ENCODE measurements at places on chromosomes 12 and 14.

DNA sequence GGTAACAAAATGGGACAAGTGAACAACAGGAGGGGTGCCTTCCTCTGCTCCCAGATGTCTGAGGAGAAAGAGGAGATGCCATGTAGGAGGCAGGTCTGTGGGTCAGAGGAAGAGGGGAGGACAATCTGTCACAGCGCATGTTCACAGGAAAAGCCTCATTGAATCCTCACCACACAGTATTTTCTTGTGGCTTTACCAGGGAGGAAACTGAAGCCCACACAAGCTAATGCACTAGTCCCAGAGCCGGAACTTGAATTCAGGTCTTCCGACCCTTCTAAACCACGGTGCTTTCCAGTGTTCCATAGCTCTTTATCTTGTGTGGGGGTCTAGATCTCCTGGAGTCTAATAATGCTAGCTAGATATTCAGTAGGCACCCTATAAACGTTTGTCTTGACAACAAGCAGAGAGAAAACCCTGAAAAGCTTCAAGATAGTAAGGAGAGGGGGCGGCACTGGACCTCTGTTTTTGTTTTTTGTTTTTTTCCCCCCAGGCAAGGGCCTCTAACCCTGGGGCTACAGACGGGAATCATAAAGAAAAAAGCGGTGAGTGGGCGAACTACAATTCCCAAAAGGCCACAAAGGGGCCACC lies 371 bp upstream of the SHMT2 start:
- no peak for DNase-seq

DNA sequence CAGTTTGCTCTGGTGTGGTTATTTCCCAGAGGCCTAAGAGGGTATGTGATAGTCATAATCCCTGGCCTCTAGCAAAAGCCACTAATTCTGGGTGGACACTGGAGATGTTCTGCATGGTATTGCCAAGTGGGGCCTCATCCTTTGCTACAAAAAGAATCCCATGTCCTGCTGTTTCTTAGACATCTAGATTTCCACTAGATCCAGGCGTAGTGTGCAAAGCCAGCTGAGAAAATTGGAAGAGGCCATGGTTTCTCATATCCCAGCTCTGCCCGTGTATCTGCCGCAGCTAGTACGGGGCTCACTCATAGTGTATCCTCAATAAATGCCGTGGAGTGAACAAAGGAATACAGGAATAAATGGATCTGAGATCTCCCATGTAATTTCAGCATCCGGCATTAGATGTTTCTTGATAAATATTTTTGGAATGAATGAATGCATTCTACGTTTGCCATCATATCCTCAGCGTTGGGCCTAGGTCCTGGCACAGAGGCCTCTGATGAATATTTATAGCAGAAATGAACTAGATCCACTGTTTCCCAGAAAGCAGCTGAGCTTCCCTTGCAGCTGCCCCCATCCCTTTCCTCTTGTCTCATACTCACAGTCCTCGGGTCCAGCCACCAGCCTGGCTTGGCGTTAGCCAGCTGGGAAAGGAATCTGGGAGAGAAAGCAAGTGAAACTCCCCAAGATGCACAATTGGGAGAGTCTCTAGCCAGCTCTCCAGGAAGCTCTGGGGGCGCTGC lies 76.3 kb upstream of the NOS1 start:
- DNase-seq = no peak

DNA sequence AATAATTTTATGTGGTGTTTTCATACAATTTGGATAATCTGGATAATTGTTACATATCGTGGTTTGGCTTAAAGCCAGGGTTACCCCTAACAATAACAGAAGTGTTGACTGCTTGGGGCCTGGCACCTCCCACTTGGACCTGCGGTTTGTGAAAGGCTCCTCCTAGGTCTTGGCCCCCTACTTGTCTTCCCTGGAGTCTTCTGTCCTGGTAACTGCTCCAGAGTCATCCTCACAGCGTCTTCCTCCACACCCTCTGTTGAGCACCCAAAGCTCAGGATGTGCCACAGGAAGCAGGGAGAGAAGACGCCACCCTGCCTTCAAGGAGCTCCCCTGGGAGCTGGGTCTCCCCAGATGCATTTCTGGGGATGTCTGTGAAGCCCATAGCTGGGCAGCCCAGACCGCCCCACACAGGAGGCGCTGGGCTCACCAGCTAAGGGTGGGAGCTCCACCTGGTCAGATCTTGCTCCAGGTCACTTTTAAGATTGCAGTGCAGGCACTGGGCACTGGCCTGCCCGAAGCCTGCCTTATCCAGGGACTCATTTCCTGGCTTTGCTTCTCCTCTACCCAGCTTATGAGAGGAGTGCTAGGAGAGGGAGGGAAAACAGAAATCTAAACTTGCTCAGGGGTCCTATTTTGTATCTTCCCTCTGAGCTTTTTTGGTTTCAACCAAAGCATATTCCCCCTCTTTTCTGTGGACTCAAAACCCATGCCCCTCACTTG lies 98.2 kb downstream of the ZFP36L1 start:
- no peak for DNase-seq

DNA sequence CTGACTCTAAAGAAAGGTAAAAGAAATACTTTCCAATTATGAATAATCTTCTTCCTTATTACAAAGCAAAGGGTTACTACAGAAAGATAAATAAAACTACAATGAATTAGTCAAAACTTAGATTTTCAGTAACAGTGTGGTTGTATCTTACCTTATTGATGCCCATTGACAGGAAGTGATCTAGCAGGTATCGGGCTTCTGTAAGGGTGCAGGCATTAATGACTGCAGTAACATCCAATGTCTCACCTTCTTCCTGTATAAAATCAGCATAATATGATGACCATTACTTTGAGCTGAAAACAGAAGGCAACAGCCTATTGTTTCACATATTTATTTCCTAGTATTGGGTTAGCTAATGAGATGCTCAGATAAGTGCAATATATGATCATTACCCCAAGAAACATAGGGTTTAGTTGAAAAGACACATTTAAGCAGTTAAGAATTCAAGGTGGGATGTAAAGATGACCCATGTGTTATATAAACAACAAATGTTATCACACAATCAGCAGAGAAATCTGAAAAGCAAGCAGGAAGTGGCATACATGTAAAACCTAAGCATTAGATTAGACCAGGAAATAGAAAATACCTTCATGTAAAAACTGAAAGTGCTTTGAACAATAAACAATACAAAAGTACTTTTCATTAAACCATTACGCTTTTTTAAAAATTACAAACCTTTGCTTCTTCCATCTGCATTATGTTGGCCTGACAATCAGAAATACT lies 111.2 kb downstream of the KIF21A start:
- no peak for DNase-seq

DNA sequence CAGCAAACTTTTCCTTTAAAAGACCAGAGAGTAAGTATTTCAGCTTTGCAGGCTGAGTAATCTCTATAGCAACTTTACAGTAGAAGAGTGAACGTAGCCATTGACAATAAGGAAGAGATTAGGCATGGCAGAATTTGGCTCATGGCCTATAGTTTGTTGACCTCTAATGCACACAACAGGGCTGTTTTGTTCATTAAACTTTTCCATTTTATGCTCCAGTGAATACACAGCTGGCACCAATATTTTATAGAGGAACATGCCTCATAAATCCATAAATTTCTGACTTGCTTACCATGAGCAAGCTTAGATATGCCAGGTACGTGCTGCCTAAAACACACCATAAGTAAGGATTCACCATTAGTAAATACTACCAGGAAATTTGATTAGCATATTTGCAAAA lies 609.0 kb upstream of the STXBP6 start:
- DNase-seq = no peak

DNA sequence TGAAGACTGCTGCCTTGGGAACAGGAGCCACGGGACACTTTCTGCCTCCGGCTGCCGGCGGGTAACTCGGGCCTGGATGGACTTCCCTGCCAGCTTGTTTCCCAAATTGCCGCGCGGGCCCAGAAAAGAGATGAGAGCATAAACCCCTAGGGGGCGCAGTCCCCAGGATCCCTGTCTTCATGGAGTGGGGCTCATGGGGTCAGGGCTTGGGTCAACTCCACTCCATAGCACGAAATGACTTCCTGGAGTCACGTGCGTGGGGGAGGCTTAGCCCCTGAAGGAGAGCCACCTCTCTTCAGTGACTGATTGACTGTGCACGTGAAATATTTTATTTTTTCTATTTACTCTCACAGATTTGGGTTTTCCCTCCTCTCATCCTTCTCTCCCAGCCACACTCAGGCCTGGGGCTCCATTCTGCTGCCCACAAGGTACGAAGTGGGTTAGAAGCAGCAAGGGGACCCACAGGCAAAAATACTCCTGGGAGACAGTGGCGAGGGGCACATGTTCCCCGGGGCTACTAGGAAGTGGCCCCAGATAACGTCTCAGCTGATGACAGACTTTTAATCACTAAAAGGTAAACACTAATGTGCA lies 10.0 kb downstream of the PGF start:
- DNase-seq = peak; percentile 84

DNA sequence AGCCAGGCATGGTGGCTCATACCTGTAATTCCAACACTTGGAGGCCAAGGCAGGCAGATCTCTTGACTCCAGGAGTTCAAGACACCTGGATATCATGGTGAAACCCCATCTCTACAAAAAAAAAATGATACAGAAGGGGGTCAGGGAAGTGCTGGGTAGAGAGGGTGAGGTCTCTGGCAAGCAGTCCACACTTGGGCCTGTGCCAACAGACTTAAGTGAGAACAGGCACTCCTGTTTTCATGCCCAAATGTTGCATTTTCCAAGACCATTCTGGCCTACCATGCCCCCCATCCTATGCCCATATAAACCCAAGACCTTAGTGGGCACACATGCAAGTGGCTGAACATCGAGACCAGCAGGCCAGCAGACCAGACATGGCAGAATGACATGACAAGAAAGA lies 16.0 kb upstream of the CMAS start:
- DNase-seq = no peak

GRCh38 chr14:101707068-101707842 lies 54.3 kb upstream of the PPP2R5C start:
- DNase-seq = peak; percentile 77

DNA sequence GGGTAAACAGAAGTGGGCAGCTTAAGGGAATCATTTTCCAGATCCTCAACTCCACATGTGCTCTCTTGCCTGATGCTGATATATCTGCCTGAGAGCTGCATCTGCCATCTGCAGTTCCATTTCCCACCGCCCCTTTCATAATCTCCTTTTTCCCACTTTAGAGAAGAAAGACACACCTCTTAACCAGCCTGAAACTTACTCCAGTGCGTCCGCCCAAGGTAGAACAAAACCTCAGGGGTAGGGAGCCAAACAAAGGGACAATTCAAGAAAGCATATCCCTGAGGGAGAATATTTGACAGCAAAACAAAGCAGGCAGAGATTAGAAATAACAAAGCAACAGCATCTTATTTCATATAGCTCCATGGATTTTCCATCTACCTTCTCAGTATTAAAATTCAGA lies 4.3 kb downstream of the MDM1 start:
- no peak for DNase-seq

DNA sequence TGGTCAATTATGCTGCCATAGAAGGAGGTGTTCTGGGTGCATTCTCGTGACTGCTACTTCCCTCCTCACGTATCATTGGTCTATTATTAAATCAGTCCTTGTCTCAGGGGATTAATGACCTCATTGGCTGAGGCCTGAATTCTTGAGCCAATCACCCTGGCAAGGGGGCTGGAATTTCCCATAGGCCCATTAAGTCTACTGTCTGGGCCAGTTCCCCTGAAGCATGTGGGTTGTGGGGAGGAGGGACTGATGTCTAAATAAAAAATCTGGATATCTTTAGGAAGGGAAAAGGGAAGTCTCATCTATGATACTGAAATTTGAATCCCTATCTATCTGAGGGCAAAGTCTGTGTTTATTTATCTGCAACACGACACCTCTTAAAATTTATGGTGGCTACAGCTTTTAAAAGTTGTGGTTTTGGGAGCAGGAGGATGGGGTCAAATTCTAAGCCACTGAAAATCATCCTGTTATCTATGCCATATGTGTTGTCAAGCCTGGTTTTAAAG lies 71.9 kb downstream of the DYRK2 start:
- DNase-seq = peak; percentile 12

GRCh38 chr14:89348722-89349121 lies 68.3 kb downstream of the FOXN3 start:
- DNase-seq = no peak

GRCh38 chr12:53804429-53804828 lies 52.6 kb upstream of the CISTR start:
- no peak for DNase-seq

DNA sequence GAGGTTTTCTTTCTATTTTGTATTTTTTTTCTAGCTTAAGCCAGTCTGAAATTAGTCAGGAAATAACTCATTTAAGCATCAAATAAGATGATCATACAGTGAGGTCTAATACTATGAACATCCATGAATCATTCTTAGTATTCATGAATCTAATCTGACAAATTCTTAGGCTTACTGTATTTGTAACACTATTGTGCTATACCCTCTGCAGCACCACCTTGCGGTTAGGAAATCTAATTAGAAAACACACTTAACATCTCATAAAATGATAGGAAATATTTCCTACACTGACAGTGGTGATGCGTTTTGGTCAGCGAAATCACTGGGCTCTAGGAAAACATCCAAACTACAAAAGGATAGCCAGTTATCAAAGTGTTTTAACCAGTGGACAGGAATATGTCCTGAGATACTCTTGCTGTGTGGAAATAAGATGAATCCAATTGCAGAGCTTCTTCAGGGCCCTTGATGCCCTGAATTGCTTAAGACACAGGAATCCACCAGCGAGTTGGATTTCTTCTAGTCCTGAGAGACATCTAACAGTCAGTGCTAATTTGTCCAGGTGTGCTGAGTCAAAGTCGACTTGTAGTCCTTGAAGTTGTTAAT lies 109.3 kb upstream of the MYF6 start:
- peak; percentile 7 for DNase-seq

- no peak for DNase-seq
Measured at GRCh38 chr14:34502545-34503225, 36.8 kb downstream of the EAPP start.

DNA sequence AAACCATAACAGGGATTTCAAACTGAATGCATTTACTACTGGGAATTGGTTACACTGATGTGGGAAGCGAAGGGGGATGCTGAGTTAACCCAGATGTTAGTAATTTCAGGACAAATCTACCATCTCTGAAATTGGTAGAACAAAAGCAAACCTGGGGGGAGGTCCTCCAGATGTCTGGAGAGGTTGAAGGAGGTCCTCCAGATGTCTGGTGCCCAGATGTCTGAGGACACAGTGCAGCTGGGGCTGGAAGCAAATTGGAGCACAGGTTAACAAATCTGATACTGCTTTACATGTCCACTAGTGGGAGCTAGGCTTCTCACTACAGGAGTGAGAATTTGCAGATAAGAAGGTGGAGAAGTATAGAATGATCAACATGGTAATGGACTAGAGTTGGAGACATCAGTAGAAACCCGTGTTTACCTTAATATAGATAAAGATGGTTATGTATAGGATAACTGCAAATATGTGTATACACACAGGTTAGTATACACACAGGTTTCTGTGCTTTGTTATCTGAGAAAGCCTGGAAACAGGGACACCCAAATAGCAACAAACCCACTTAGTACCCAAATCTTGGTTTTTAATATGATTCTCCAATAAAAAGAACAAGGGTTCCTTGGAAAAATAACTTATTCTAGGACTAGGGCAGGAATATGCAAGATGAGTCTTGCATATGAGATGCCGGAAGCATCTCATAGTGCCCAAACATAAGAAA lies 162.5 kb downstream of the C12orf50 start:
- DNase-seq = no peak

Data from iPS-NIHi11 (cell line).